Cardiac muscle cell (in vitro differentiated cells and primary cell): ENCODE measurements at places on chromosomes 7 and 10. TPM values are rescaled to one million over a fixed set of nuclear protein-coding genes. Genes with fewer than 3 reads are reported as not detected.

DNA sequence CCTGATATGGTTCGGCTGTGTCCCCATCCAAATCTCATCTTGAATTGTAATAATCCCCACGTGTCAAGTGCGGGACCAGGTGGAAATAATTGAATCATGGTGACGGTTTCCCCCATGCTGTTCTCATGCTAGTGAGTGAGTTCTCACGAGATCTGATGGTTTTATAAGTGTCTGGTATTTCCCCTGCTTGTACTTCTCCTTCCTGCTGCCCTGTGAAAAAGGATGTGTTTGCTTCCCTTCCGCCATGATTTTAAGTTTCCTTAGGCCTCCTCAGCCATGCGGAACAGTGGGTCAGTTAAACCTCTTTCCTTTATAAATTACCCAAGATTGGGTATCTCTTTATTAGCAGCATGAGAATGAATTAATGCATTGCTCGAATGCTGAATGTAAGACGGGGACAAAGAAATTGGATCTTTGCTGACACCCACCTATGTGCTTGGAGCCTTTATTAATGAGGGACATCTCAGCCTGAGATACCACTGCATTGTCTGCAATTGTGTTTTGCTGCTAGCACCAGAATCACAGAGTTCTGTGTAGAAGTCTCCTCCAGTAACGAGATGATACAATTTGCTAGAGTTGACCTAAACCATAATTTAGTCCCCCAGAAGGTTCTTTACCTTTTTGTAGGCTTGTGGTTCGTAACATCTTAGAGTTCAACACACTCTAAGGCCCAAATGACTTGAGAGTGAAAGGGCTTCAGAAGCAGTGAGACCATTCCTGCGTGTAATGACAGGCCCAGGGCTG lies 28.6 kb downstream of the SLC35B4 start:
- DNase-seq, result no peak
- no peak overlapping the region for H3K27ac ChIP-seq
- H3K4me3 ChIP-seq, result no peak overlapping the region
- no peaks in the 10 kb centered on the region for H3K4me1 ChIP-seq
- H3K36me3 ChIP-seq, result no peaks in the 10 kb centered on the region

DNA sequence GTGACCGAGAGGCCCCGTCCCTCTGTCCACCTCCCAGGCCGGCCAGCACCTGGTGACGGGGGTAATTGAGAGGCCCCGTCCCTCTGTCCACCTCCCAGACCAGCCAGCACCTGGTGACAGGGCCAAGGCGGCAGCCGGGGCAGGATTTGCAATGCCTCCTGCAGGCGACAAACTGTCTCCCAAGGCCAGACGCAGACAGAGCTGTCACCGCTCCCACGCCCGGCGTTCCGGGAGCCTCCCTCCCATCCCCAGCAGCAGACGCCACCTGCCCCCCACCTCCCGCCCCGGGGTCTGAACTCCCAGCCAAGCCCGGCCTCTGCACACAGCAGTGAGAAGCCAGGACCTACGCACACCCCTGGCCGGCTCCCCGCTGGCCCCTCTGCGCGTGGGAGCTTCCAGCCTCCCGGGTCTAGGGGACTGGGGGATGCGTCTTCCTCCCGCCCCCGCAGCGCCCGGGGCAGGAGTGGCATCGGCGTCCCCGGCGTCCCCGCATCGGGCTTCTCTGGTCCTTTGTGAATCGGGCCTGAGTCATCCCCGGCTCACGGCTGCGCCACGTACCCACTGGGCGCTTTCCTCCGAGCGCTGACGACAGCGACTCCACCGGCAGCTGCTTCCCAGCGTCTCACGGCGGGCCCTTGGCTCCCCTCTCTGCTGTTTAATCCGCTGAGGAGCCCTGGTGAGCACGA lies 95.1 kb upstream of the DIP2C start:
- H3K4me1 ChIP-seq, result no peaks in the 10 kb centered on the region
- no peaks in the 10 kb centered on the region for H3K36me3 ChIP-seq

GRCh38 chr10:73891540-73891939 lies 17.2 kb upstream of the CAMK2G start:
- H3K36me3 ChIP-seq, result no peaks in the 10 kb centered on the region
- peaks cover 18% of the 10 kb centered on the region for H3K4me1 ChIP-seq
- no peak overlapping the region for H3K27ac ChIP-seq
- H3K27me3 ChIP-seq, result no peaks in the 10 kb centered on the region
- DNase-seq, result no peak

ADAMTS14 gene
- 0.63 and 1.9 TPM in 2 replicates for total RNA-seq

METTL27 gene
- total RNA-seq, result 5.1 and 5.2 TPM in 2 replicates

CDC14C gene
- total RNA-seq, result not detected in 2 replicates

MMP21 gene
- 0.32 TPM in 1 of 2 replicates, not detected in the other for total RNA-seq

STRIP2 gene
- 23.5 and 38.9 TPM in 2 replicates for total RNA-seq
